ENCODE measurements at places on chromosomes 4 and X.

- no peak for DNase-seq
Observed at GRCh38 chr4:89427782-89428181, 120.2 kb upstream of the GPRIN3 start.

GRCh38 chr4:2781911-2782310, 11.0 kb upstream of the SH3BP2 start:
- DNase-seq: no peak

GRCh38 chrX:110032534-110033147, 29.7 kb downstream of the TMEM164 start:
- no peak for DNase-seq

DNA sequence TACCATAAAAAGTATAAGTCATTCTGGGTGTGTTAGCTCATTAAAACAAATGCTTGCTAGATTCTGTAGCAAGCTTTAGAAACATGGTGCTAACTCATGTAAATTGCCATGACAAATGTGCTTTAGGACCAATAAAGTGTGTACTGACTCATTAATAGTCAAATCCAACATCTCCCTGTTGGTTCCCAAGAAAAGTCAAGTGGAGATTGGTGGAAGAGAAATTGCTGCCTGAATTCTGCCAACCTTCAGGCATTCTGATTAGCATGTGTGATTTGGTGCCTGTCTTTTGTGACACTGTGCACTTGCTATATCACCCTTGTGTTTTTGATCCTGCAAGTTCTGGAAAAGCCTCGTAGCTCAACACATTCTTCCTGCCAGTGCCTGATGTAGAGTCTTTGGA, 503.8 kb upstream of the BOD1L1 start:
- DNase-seq: no peak

DNA sequence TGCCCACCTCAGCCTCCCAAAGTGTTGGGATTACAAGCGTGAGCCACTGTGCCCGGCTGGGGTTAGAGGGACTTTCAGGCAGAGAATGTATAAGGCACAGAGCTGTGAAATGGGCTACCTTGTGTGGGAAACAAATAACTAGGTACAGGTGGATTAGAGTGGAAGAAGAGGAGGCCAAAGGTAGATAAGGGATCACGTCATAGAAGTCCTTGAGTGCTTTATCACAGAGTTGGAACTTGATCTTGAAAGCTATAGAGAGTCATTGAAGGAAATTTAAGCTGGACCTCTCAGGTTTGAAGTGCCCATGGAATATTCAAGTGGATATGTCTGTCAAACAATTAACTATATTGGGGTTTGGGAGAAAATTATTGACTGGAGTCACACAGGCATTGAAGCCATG, 8.4 kb downstream of the N4BP2 start:
- no peak for DNase-seq

DNA sequence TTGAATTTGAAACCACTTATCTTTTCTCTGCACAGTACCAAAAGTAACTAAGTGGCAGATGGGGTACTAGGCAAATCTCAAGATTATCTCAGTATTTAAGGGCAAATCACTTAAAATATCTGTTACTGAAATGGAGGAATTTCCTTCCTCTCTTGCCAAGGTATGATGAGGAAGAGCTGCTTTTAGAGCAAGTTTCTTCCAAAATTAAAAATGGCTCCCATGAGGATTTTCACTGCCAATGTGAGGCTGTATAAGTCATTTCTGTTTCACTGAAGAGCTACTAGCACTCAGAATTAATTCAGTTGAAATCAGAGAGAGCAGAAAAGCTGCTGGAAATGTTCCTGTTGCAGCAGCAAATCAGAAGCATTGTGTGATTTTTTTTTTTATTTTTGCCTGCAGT, 43.4 kb downstream of the GABRB1 start:
- no peak for DNase-seq

DNA sequence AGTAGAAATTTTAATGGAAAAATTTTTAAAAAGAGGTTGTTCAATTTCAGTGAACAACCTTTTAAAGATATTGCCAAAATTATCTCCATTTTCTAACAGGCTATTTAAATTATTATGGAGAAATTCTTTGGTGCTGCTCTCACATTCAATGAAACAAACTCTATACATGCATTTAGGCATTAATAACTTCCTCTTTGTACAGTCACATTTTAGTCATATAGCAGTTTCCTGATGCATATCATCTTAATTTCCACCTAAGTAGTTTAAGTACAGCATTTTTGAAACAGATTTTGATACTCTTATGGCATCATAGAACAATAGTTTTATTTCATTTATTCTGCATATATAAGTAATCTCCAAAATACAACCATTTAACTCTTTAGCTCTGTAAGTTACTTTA, 500.1 kb downstream of the STPG2 start:
- DNase-seq: no peak

Data from stimulated activated CD4-positive, alpha-beta T cell treated with anti-CD3 and anti-CD28 coated beads, Interleukin-1b, Interleukin-23, amount 100 ng/mL, for 4 hours (primary cell).